CD4-positive, alpha-beta T cell treated with Interleukin-1 beta for 1 hour (primary cell): ENCODE measurements at places on chromosomes 5 and 9.
A peak's percentile ranks its signal among the peaks of the same experiment; 100 is the strongest.

GRCh38 chr9:127923771-127924170 is 6.8 kb downstream of the PIP5KL1 start:
- DNase-seq = no peak

DNA sequence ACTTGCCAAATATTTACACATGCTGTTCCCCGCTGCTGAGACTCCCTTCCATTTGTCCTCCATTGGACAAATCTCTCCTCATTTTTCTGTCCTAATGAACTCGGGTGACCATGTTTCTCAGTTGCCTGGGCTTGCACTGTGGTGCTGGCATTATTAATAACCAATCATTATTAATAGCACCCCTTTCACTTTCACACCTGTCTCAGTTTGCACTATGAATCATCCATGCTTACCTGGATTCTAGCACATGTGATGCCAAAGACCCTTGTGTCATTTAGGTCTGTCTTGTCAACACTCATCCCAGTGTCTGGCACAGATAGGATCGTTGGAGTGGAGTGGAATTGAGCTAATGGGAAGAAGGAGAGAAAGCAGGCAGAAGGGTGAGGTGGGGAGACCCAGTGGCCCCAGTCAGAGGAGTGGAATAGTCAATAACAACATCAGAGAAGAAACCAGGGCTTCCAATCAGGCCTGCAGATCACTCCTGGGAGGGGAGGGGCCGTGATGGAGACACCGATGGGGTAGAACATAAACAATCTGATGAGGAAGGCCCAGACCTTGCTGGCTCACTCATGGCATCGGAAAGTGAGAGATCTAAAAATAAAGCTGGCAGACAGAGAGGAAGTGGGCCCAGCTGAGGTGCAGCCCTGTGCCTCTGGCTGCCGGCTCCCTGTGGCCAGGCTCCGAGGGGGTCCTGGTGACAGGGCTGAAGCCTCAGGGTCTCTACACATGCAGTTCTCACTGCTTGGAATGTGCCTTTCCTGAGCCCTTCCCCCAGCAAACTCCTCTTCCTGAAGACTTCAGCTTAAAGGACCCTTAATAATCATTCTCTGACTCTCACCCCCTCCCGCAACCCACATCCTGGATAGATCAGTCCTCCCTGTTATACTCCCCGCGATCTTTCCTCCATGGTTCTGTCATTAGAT is 33.5 kb upstream of the CRB2 start:
- DNase-seq = peak; percentile 75

- no peak for DNase-seq
These were observed 90.1 kb downstream of the ZFAND5 start for GRCh38 chr9:72274916-72275315.

- no peak for DNase-seq
These were observed 359.1 kb upstream of the ADAMTSL1 start for GRCh38 chr9:18114559-18115475.
